ENCODE measurements at places on chromosomes 16 and 17.

DNA sequence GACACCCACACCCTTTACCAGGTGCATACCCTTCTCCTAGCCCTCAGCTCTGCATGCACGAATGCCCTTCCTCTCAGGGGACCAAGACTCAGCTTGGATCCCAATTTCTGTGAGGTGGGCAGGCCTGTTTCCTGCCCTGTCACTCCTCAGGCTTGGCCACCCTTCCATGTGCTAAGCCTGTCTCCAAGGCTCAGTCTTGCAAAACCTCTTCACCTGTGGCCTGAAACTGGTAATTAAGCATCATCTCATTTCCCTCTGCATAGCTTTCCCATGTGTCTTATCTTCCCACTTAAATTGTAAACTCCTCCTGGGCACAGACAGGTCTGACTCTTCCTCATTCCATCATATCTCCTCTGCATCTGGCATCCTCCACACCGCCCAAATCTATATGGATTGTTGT lies 31.0 kb upstream of the SMPD3 start:
- DNase-seq, result no peak

DNA sequence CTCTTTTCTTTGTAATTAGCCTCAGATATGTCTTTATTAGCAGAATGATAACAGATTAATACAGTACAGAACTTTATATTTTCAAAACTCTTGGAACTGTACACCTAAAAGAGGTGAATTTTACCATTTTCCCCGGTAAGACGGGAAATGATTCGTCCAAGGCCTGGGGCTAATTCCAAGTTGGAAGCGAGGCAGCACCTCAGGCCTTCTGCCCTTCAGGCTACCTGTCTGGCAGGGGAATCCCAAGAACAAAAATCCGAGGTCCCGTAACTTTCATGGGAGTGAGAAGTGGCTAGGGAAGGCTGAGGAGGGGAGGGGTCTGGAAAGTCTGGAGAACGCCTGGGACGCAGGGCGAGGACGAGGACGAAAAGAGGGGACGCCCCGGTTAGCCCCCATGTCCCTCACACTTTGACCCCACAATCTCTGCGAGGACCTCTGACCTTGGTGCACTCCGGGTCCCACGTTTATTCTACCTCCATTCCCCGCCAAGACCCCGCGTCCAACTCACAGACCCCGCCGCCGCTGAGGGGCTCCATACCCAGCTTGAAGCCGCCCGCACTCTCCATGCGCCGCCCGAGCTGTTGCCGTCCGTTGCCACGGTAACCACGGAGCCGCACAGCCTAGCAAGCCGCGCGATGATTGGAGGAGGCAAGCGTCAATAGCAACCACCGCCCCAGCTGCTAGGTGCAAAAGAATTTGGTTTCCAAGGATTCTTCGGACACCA lies at the start of gene HYDIN:
Gene HYDIN (minus strand): TSS at position 601 of the 724 bp plus-strand sequence. CDS start 43,827 bp downstream, outside the sequence.
- DNase-seq, result no peak

GRCh38 chr16:2449118-2449517 lies 10.8 kb upstream of the TEDC2 start:
- no peak for DNase-seq

GRCh38 chr16:55470533-55471371 lies 8.2 kb upstream of the MMP2 start:
- no peak for DNase-seq

- peak; percentile 61 for DNase-seq
These were observed 526 bp downstream of the CBFB start for GRCh38 chr16:67029254-67030096.

GRCh38 chr17:37787055-37787757 lies 42.3 kb upstream of the HNF1B start:
- no peak for DNase-seq

DNA sequence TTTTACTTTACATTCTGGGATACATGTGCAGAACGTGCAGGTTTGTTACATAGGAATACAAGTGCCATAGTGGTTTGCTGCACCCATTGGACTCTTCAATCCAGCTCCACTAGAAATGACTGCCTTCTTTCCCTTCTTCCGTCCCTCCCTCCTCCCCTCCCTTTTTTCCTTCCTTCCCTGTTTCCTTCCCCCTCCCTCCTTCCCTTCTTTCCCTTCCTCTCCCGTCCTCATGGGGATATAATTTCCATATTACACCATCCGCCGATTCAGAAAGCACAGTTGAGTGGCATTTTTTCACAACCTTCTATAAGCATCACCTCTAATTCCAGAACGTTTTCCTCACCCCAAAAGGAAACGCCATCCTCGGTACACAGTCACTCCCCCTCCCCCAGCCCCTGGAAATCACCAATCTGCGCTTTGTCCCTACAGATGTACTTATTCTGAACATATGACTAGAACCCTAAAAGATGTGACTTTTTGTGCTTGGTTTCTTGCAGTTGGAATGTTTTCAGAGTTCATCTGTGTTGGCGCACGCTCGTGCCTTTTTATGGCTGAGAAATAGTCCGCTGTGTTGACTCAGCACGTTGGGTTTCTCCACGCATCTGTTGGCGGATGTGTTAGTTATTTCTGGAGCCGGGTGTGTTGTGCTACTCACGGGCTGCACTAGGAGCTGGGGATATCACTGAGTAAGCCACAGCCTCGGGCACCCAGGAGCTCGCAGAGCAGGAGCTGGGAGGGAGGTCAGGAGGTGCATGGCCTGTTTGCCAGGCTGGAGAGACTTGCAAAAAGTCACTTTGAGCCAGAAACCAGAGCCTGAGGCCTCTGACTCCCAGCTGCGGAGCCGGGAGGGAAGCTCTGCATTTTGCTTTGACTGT lies 336.4 kb downstream of the SEC14L1 start:
- no peak for DNase-seq

DNA sequence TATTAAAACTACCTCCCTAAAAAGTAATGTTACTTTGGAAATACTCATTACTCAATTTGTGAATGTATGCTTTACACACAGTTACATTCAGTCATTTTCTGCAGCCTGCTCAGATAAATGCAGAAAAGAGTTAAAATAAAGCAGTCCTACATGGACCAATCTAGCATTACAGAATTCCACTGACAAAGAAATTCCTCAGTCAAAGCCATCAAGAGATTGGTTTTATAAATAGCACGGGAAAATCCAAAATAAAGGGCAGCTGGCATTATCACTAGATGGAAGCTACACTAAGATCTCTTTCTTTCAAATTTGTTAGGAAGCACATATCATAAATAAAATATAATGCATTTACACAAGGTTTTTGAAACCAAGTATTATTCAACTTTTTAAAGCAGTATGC lies 58.3 kb downstream of the DUSP14 start:
- DNase-seq, result no peak

DNA sequence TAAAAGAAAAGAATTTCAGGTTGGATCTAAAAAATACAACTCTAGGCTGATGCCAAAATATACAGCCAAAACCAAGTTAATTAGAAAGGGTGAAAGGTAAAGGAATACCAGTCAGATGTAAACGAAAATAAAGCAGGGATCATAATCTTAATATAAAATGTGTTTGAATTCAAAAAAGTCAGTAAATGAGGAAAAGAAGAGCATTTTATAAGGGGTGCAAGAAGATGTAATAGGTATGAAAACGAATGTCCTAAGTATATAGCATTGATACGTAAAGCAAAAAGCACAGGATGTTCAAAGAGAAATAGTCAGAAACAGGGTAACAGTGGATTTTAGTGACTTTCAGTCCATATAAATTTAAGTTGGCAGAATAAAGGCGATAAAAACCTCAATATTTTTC lies 2.5 kb downstream of the OR3A1 start:
- DNase-seq, result no peak

GRCh38 chr17:75877752-75878173 lies 618 bp downstream of the TRIM47 start:
- DNase-seq, result peak; percentile 39

DNA sequence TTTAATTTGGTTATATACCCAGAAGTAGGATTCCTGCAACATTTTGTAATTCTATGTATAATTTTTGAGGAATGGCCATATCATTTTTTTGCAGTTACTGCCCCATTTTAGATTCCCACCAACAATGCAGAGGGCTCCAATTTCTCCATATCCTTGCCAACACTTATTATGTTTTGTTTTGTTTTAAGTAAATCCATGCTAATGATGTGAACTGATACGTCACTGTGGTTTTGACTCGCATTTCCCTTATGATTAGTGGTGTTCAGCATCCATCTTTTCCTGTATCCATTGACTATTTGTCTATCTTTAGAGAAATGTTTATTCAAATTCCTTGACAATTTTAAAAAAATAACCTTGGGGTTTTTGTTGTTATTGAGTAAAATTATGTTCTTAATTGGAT lies 826.4 kb downstream of the CDH11 start:
- DNase-seq, result no peak

DNA sequence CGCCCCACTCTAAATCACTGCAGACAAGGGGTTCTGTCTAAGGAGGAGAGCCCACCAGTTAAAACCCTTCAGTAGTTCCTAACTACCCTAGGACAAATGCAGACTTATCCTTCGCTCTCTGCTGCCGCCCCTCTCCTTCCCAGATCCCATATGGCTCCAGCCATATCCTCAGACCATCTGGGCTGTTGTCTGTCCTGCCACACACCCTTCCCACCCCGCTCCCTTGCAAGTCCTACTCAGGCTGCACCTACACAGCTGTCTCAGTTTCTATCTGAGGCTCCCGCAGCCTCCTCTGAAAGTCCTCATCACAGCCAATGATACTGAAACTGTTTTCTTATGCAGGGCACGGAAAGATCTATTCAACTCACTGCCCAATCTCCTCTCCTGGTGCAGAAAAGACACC lies 720 bp upstream of the BCKDK start:
- DNase-seq, result no peak

DNA sequence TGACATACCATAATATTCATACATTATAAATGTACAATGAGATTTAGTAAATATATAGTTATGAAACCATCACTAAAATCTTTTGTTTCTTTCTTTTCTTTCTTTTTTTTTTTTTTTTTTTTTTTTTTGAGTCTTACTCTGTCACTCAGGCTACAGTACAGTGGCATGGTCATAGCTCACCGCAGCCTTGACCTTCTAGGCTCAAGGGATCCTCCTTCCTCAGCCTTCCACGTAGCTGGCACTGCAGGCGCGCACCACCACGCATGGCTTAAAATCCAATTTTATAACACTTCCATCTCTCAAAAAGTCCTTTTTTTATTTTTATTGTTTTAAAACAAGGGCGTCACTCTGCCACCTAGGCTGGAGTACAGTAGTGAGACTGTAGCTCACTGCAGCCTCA lies 41.1 kb downstream of the ZNRF1 start:
- DNase-seq, result no peak

DNA sequence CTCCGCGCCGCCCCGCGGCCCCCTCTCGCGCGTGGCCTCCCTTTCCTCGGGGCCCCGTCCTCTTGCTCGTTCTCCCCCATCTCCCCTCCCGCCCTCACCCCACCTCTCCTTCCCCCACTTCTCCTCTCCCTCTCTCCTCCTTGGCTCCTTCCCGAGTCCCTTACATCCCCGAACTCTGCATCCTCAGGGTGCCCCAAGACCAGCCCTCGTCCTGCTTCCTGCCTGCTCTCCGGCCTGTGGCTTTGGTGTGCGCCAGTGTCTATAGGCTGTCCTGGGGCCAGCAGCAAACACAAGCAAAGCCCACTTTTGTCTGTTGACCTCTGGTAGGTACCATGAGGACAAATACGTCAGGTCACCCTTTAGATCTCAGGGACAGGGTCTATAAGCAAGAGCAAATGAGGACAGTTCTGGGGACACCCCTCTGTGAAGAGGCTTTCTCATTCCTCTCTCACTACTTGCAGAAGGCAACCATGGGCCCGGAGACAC lies 284 bp upstream of the COPZ2 start:
- no peak for DNase-seq

GRCh38 chr16:53805752-53806151 lies 101.8 kb downstream of the FTO start:
- no peak for DNase-seq

DNA sequence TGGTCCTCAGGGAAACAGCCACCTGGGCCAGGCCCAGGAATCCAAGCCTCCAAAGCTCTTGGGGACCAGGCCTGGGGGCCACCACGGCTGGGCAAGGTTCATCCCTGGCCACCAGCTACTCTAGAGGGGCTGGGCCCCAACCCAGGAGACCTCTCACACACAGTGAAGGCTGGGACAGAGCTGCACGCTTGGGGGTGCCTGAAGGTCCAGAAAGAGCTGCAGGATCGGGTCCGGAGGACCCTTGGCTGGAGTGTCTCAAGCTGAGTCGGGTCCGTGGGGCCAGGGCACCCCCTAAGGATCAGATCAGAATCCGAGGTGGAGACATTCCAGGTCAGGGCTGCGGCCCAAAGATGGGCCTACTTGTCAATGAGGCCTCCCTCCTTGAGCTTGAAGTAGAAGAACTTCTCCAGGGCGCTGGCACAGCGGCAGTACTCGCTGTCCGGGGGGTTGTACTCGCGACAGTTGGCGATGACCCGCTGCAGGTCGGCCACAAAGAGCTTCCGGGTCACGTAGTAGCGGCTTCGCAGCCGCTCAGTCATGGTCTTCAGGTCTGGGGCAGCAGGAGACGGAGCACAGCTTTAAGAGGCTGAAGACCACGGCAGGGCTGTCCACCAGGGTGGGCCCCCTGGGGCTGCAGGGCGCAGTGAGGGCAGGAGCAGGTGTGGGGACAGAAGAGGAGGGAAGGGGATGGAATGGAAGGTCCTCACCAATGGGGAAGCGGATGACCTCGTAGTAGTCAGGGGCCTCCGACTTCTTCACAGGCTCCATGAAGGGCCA lies 967 bp upstream of the DHX58 start:
- no peak for DNase-seq

DNA sequence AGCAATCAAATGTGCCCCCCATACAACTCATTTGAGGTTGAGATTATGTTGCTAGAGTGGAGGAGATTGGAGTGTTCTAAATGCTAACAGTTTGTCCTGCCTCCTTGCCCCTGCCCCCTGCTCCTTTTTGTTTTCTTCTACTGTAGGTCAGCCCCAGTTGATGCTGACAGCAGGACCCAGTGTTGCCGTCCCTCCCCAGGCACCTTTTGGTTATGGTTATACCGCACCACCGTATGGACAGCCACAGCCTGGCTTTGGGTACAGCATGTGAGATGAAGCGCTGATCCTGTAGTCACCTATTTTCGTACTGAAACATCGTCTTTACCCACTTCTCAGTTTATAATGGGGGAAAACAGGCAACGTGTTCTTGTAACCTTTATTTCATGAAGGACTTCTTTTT lies 13.6 kb downstream of the PTRH2 start:
- no peak for DNase-seq

GRCh38 chr17:71202449-71202848 lies 918.4 kb upstream of the SOX9 start:
- no peak for DNase-seq

DNA sequence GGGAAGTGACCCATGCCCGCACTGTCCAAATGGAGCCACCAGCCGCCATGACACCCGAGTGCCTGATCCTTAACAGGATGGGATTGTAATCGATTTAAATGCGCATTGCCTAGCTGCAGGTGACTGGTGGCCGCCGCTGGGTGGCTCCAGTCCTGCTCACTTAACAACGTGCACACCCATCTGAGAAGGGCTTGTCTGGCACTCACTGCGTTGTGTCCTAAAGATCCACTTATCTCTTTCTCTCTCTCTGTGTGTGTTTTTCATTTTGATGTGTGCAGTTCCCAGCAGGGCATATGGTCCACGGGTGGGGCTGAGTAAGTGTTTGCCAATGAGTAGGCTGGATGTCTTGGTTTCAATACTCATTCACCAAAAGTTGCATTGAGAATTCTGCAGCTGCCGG lies 80.6 kb downstream of the IRF8 start:
- no peak for DNase-seq

- DNase-seq, result no peak
These were observed 108.4 kb downstream of the CDH13 start for GRCh38 chr16:82735186-82735585.

GRCh38 chr17:49873466-49873865 lies 25.6 kb upstream of the TAC4 start:
- DNase-seq, result no peak

GRCh38 chr17:44976206-44976605 lies 8.1 kb upstream of the C1QL1 start:
- no peak for DNase-seq

GRCh38 chr17:78485290-78486168 lies 91.7 kb downstream of the DNAH17 start:
- DNase-seq, result no peak

Measured in inflammatory macrophage treated with lipopolysaccharide for 1 hour (primary cell).